C1 segment of cervical spinal cord (tissue), 14 donors: ENCODE measurements at places on chromosomes 4 and X.

DNA sequence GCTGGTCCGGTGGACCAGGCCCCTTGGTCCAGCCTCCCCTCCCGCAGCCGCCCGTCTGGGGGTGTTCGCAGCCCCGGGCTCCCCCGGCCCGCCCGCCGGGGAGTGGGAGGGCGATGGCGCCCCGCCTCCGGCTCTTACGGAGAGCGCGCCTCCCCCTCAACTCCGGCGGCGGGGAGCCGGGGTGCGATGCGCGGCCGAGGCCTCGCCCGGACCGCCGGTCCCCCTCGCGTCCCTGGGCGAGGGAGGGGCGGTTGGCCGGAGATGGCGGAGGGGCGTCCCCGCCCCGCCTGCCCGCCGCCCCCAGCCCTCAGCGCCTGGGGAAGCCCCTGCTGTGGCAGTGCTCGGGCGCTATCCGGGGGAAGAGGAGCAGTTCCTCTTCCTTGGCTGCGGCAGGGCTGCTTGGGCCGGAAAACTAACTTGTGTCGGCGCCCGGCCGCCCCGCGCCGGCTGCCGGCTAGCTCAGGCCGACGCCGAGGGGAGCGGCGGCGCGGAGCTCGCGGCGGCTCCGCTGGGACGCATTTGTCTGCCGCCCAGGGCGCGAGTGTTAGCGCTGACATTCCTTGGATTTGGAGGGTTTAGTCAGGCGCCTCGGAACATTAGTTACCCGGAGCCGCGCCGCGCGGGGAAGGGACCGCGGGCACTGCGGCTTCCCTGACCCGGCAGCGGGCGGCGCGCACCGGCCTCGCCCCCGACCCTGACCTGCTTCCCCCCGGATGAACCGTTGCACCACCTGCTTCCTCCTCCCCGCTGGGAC, 994 bp downstream of the GALNT7 start:
- peak; percentile 80 for DNase-seq

- DNase-seq: no peak
Observed at GRCh38 chr4:139682741-139683151, 17.1 kb downstream of the MGST2 start.

DNA sequence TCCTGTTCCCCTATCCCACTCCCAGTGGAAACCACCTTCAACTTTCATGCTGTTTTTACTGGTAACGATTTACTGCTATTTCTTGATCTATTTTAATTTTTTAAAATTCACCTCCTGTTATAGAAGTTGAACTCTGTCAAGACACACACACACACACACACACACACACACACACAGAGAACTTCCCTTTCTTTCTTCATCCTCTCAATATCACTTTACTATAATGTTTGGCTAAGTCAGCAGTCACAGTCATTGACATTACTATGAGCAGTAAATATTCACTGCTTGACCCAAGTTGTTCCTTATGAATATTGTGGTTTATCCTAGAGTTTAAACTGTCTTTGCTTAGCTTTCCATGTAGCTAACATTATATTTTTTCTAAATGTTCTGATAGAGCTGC, 24.0 kb upstream of the SGMS2 start:
- DNase-seq: no peak

GRCh38 chrX:2351321-2351720, 149.5 kb downstream of the DHRSX start:
- DNase-seq: no peak

GRCh38 chr4:154707877-154708276, 35.9 kb upstream of the LRAT start:
- DNase-seq: peak; percentile 28

- no peak for DNase-seq
Observed at GRCh38 chrX:123422875-123423274, 238.8 kb downstream of the GRIA3 start.

- DNase-seq: no peak
Observed at GRCh38 chrX:130594453-130594916, 192.7 kb downstream of the RBMX2 start.

GRCh38 chrX:97938706-97939105, 1055.0 kb downstream of the RPA4 start:
- DNase-seq: no peak

DNA sequence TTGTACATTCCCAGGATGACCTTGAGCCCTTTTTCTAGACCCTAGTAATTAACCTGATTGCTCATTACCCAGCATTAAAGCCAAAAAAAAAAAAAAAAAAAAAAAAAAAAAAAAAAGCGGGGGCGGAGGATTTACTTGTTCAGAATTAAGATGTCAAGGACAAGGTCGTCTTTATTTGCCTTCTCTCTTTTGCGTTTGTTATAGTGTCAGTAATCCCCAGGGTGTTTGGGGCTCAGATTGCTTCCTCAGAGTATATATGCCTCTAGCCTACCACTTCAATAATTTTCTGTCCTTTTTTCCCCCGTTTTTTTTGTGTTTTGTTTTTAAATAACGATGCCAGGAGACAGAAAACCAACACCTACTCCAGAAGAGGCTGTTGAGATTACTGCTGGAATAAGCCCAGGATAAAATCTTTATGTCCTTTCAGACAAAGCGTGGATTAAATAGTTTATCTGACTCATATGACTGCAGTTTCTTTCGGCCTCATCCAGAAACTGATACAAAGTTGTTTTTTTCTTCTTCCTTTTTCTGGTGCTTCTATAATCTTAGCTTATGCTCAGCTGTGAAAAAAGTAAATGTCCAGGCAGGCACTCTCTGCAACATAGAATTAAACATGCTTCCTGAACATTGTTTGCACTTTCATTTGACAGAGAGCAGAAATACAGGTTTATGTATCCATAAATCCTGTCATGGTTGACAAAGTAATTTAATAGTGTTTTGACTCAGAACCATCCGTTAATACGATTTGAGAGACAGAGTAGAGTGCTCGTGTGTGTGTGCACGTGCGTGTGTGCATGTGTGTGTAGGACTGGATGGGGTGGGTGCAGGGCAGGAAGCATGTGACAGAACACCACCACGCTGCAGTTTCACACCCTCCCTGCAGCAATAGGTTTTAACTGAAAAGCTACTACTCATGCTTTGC, 138.6 kb downstream of the AFF1 start:
- DNase-seq: no peak

DNA sequence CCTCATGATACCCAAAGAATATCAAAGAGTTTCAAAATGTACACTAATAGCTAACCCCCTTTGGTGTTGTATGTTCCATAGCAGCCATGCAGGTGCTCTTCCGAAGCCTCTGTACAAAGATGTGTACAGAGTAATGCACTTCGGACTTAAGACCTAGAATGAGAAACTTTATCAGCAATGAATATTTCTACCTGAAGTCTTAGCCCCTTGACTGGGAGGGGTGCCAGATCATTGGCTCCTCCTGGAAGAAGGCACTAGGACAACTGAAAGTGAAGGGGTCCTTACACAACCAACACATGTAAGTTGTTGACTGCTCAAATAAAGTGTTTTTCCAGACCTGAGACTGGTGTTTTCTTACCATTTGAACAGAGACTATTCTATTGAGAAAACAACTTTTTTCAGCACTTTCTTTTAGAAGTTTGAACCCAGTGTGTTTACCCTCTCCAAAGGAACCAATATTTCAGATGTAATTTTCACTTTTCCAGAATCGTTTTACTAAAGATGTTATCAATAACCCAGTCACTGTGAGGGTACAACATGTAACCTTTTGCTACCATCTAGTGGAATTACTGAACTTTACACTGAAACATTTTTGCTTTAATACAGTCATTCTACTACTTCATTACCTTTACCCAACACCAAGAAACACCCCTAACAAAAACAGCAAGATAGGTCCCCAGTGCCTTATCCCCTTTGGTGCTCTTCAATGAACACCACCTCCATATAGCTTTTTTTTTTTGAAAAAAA, 33.3 kb upstream of the PRDX4 start:
- DNase-seq: no peak

GRCh38 chr4:99655308-99656081, 2.1 kb downstream of the C4orf54 start:
- no peak for DNase-seq

- no peak for DNase-seq
Observed at GRCh38 chr4:82528868-82529267, 32.9 kb downstream of the TMEM150C start.

GRCh38 chrX:136030303-136031191, 45.3 kb downstream of the SLC9A6 start:
- no peak for DNase-seq

GRCh38 chr4:11831739-11832138, 403.0 kb upstream of the HS3ST1 start:
- DNase-seq: no peak

- no peak for DNase-seq
Observed at GRCh38 chr4:39504538-39504937, 22.7 kb downstream of the UGDH start.

DNA sequence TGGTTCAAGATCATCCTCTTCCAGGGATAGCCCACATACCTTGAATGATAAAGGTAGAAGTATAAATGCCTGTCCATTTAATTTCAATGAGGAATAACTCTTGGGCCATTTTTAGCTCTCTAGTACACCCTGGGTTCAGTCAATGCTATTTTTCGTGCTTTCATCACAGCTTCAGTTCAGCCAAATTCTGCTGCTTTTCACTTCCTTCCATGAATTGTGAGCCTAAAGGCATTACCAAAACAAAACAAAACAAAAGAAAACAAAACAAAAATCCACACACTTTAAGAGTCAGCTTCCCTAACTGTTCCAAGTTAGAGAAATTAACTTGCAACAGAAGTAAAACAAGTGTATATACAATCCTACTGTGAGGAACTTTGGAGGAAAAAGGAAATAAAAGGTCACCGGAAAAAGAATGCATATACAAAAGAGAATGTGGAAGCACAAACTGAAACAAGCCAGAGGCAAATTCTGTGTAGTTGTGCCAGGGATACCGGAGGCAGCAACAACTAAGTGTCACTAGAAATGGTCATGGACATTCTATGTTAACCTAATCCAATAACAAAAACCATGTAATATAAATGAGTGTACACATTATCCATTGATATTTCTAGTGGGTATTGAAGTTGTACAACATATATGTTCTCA, 423.1 kb downstream of the KCTD8 start:
- DNase-seq: no peak

- DNase-seq: no peak
Observed at GRCh38 chr4:136203199-136203598, 1329.1 kb downstream of the PCDH18 start.

DNA sequence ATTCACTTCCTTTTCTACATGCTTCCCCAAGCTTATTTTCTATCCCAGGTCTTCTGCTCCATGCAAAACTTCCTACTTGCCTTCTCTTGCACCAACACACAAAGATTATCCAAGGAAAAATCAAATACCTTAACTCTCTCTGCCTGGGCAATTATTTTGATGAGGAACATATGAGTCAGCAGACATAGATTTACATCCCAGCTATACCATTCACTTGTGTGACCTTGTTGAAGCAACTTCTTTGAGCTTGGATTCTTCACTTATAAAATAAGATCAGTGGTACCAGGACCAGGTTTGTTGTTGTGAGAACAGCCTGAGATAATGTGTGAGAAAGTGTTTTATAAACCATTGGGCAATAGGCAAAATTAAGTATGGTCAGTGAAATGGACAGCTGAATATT, 39.1 kb upstream of the TMEM192 start:
- no peak for DNase-seq

DNA sequence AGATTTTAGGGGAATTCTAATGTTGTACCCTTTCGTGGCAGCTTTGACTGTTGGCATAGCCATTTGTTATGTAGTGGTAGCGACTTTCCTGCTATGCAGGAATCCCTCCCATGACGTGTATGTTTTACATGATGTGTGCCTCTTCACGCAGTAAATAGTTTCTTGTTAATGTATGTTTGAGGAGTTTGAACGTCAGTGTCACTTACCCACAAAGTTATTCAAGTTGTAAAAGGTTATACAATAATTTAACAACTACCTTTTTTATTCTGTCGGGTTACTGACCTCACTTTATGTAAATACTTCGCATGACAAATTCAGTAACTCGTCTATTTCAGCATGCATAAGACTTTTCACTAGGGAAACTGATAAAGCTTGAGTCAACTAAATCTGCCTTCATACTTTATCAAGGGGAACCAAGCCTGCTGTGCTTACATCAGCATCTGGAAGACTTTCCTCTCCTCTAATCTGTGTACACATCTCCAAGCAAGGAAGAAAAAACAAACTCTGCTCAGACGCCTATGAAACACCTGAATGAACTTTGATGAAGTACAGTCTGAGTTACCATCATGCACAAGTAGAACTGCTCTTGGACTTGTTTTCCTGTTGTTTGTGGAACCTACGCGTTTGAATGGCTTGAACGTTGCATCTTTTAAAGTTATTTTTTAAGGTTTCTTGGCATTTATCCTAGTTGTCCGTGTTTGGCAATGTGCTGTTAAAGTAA, 61.2 kb downstream of the SLC9A6 start:
- DNase-seq: no peak
